ENCODE measurements at places on chromosomes 7 and 10.
A peak's percentile ranks its signal among the peaks of the same experiment; 100 is the strongest.

GRCh38 chr7:25515633-25516275 lies 287.5 kb upstream of the NPVF start:
- no peak for DNase-seq

DNA sequence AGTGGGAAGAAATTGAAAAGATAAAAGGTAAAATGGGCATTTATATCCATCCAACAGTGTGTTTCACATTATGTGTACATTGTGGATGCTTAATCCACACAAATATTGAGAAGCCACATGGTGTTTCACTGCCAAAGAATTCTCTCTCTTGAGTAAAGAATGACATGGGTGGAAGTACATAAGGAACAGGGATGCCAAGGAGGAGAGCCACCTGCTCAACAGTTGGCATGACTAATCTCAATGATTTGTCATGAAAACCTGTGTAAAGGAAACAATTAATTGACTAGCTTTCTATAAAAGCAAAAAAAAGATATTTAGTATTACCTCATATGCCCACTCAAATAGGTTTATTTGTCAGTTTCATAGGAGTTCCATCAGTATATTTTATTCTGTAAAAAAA lies 43.1 kb downstream of the MAGI2 start:
- DNase-seq, result no peak

- DNase-seq, result no peak
These were observed 29.1 kb downstream of the EZH2 start for GRCh38 chr7:148854983-148855382.

GRCh38 chr7:111730057-111730456 lies 167.8 kb upstream of the IMMP2L start:
- DNase-seq, result no peak

- DNase-seq, result peak; percentile 29
These were observed 107.7 kb downstream of the RBM20 start for GRCh38 chr10:110751850-110752249.

GRCh38 chr7:158955932-158956804 lies 99.8 kb downstream of the DYNC2I1 start:
- no peak for DNase-seq

DNA sequence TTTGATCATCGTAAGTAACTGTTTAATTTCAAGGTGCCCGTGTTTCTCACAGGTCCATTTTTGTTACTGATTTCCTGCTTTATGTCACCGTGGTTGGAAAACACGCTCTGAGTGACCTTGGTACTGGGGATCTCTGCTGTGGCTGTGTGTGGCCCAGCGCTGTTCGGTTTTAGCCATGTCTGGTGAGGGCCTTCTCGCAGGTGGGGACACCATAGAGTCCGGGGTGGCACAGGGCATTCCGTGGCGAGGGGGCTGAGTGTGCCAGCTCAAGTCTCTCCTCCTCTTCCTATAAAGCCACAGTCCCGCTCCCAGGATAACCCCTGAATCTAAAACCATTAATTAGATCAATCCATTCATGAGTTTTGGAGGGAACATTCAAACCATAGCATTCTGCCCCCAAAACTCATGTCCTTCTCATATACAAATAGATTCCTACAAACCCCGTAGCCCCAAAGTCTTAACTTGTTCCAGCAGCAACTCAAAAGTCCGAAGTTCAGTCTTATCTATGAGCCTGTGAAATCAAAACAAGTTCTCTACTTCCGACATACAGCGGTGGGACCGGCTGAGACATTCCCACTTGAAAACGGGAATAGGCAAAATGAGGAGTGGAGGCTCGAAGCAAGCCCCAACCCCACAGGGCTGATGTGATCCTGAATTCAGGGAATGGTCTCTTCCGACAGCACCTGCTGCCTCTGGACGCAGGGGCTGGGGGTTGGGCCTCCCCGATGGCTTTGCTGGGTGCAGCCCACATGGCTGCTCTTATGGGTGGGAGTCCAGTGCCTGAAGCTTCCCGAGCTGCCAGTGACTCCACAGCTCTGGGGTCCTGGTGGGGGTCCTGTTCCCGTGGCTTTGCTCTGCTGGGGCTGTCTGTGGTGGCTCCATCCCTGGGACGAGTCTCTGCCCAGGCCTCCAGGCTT lies 55.0 kb upstream of the NKX6-2 start:
- no peak for DNase-seq

- no peak for DNase-seq
These were observed 39.6 kb downstream of the NUP205 start for GRCh38 chr7:135597181-135597925.

- no peak for DNase-seq
These were observed 134.2 kb upstream of the KCNMA1 start for GRCh38 chr10:77771851-77772250.

- peak; percentile 22 for DNase-seq
These were observed 105.8 kb downstream of the ARHGAP21 start for GRCh38 chr10:24617771-24618396.

DNA sequence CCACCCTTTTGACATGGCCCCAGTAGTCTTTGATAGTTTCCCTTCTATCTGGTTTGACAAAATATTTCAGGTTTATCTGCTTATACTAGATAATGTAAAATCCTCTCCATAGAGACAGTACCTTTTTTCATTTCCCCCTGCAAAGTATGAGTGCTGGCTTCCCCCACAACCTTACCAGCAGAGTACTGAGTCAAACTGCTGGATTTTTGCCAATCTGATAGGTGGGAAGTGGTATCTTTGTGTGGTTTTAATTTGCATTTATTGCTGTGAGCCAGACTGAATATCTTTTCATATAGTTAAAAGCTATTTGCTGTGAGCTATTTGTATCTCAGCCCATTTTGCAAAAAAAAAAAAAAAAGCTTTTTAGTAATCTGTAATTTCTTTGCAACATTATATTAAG lies 32.1 kb upstream of the HECTD2 start:
- DNase-seq, result no peak

DNA sequence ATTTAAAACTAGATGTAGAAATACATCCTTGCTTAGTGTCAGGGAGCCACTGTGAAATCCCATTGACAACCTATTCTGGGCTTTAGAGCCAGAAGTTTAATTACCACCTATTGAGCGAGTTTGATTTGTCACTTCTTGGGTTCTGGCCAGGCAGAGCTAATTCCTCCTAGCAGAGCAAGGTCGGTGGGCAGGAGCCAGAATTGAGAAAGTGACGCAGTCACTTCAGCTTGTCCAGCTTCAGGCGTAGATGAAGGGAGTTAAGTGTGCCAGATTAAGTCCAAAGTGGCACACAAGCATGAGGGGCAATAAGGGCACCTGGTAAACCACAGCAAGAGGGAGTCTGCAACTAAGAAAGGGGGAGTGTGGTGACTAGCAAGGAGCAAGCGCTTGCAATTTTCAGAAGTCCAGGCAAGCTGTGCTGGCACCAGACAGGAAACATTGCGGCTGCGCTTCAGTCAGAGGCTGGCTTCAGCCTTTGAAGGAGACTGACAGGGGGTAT lies 119.4 kb downstream of the ST7 start:
- DNase-seq, result no peak

DNA sequence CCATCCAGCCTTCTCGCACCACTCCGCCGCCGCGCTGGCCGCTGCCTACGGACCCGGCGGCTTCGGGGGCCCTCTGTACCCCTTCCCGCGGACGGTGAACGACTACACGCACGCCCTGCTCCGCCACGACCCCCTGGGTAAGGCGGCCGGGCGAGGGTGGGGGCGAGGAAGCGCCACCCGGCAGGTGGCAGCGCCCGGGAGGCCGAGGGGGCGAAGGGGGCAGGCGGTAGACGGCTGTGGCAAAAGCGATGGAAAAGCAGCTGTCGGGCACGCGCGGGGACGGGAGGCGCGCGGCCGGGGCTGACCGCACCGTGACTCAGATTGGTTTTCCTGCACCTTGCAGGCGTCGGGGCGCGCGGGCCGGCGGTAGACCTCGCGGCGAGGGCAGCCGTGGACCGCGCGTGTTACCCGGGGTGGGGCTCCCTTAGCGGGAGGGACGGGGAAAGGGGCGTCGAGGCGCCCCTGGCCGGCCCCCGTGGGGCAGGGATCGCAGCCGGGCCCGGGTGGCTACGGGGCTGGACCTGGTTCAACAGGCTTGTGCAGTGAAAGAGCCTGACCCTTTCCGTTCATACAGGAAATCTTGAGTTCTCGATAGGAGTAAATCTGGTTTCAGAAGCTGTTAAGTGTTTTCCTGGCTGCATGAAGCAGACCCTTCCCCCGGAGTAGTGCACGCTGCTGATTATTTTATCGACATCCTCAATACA lies 608 bp downstream of the HHEX start:
- DNase-seq, result peak; percentile 74

DNA sequence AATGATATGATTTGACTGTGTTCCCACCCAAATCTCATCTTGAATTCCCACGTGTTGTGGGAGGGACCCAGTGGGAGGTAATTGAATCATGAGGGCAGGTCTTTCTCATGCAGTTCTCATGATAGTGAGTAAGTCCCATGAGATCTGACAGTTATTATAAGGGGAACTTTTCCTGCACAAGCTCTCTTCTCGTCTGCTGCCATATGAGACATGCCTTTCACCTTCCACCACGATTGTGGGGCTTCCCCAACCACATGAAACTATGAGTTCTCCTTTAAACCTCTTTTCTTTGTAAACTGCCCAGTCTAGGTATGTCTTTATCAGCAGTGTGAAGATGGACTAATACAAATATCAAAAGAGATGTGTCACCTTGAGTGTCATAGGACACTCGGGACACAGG lies 502.7 kb upstream of the PODXL start:
- DNase-seq, result peak; percentile 7

GRCh38 chr7:122299624-122300210 lies 4.8 kb downstream of the FEZF1 start:
- no peak for DNase-seq

DNA sequence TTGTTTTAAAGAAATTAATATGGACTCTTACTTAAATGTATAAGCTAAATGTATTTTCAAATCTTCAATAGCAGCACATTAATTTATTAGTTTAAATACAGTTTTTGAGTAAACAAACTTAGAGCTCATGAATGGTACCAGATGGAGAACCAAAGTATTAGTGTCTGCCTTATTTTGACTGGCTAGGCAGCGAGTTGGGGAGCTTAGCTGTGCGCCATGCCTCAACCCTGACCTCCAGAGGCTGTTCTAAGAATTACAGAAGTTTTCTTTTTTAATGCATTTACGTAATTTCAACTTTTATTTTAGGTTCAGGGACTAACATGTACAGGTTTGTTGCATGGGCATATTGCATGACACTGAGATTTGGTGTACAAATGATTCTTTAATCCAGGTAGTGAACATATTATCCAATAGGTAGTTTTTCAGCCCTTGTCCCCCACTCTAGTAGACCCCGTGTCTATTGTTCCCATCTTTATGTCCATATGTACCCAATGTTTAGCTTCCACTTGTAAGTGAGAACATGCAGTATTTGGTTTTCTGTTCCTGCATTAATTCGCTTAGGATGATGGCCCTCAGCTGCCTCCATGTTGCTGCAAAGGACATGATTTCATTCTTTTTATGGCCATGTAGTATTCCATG lies 166.8 kb downstream of the IQUB start:
- DNase-seq, result no peak

- peak; percentile 97 for DNase-seq
These were observed at the start of gene KCTD7 for GRCh38 chr7:66628361-66629221. Gene KCTD7 (plus strand): TSS chr7:66628881. CDS start chr7:66629065, 184 bp downstream.

- DNase-seq, result no peak
These were observed 493.2 kb downstream of the TYW1 start for GRCh38 chr7:67489881-67490280.

- DNase-seq, result no peak
These were observed 70.6 kb upstream of the ZMIZ2 start for GRCh38 chr7:44678101-44678470.

GRCh38 chr7:48563334-48563733 lies 361.0 kb upstream of the CDC14C start:
- no peak for DNase-seq

GRCh38 chr10:72001033-72001395 lies 36.8 kb downstream of the CHST3 start:
- no peak for DNase-seq

- no peak for DNase-seq
These were observed 7.2 kb downstream of the ADAMTS14 start for GRCh38 chr10:70679498-70679897.

DNA sequence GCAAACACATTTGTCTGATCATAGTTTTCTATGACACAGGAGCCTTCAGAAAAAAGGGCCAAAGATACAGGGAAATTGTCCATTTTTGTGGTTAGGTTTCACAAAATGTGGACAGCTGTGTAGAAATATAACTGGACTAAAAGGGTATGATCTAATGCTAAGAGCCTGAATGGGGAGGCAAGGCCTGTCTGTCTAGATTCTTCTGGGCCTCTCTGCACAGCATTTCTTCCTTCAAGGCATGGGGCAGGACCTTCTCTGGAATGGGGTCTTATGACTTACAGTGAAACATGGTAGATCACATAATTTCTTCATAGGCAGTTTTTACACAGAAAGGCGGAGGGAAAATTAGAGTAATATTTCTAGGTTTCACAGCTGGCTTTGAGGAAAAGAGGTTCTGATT lies 795.7 kb downstream of the GRID1 start:
- no peak for DNase-seq

DNA sequence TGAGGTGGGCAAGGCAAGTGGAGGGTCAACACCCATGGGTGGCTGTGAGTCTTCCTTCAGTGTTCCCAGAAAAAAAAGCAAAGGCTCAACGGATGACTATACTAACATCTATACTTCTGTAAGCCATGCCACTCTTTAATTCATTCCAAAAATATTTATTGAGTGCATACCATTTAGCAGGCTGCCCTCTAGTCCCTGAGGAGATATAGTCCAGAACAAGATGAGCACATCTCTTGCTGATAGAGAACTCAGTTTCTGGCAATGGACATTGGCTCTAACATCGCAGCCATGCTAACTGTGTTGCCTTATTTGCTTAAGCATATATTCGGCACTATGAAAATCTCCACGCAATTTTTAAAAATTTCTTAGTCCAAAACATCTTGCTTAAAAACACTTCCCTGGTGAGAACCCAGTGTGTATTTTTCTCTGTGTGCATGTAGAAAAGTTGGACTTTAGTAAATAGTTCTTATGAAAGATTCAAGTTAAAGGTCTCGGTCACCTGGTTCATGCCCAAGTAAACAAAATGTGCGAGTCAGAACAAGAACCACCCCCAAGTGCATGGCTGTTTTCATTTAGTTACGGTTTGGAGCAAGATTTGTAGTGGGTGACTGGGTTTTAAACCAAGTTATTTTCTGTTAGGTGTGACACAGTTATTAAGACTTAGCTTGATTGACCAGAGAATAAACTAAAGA lies 69.8 kb downstream of the MET start:
- DNase-seq, result no peak

GRCh38 chr7:68425377-68425776 lies 1172.9 kb upstream of the AUTS2 start:
- DNase-seq, result no peak

DNA sequence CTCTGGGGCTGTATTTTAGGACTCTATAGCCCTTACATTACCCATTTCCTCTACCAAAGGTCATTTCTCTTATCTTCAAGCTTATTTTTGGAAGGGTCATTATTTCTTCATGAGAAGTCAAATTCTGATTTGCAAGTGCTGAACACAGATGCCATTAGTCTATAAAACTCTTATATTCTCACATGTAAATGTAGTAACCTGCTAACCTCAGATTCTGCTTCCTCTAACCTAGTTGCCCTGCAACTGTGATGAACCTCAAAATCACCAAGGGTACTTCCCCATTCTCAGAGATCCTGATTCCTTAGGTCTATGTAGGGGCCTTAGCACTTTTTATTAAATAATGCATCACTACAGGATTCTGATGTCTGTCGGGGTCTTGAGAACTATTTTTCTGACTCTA lies 6.3 kb downstream of the FAS start:
- DNase-seq, result no peak

GRCh38 chr10:83222300-83222699 lies 917.0 kb upstream of the GHITM start:
- no peak for DNase-seq
